ENCODE measurements at places on chromosomes 5 and 9.

GRCh38 chr5:145791866-145792265 is 43.3 kb downstream of the PRELID2 start:
- DNase-seq = no peak

DNA sequence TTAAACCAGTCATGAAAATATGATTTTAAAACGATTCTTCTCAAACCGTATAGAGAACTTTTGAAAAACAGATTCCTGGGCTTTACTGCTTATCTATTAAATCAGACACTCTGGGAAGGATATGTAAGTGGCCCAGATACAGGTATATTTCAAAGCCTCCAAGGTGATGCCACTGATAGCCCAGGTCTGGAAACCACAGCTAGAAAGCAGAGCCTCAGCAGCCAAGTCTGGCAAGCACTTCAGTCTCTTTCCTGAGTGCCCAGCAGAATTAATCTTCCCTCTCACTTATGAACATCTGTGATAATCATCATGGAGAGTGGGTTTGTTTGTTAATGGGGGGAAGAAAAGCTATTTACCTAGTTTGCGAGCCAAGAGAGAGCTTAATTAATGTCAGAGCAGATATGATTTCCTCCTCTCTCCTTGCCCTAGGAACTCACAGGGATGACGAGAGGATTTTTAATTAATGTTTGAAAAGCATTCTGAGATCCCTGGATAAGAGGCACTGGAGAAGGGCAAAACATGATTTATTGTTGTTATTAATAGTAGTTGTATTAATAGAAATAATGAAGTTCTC is 368.4 kb downstream of the TLE1 start:
- no peak for DNase-seq

- DNase-seq = no peak
These were observed 133.2 kb downstream of the ERCC6L2 start for GRCh38 chr9:96008502-96009222.

- DNase-seq = no peak
These were observed 21.1 kb upstream of the CDKN2AIPNL start for GRCh38 chr5:134432677-134433359.

DNA sequence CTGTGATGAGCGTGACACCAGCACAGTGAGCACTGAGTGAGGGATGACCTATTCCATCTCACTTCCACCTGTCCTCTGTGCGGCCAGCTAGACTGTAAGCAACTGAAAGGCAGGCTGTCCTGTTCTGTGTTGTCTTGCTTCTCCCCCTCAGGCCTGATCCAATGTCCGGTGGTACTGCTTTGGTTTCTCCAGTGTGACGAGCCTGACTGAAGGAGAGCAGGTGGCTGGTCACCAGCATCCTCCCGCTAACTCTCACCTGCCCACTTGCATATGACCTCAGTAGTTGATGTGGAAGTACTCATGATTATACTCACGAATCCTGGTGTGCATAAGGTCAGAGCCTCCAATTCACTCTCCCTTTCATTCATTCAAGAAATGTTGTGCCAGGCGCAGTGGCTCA is 2.4 kb upstream of the SLC27A4 start:
- DNase-seq = no peak

DNA sequence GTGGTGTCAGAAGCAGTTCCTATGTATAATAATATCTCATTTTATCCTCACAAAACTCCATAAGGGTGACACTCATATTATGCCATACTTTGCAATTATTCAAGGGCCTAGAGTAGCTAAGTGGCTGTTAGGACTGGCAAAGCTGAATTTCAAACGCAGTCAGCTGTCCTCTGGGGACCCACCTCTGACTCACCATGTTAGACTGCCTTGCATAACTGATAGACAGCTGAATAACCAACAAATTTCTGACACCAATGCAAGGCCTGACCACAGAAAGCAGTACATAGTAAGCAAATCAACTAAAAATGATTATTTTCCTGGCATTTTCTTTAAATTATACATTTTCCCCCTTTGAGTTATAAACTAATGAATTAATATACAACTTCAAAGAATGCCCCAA is 251.6 kb upstream of the PTGER4 start:
- DNase-seq = no peak

DNA sequence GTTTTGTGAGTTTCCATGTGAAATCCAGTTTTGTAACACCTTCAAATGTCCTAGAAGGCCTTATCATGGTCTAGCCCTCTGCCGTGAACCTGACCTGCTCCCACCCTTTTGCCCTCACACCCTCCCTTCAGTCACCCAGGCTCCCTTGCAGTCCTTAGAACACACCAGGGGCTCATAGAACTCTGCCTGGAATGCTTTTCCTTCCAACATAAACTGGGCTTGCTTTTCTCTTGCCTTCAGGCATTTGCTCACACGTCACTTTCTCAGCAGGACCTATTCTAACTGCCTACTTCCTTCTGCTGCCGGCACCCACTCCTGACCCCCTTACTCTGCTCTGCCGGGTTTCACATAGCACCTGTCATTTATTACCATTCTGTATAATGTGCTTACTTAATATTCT is 111.9 kb downstream of the PDE8B start:
- DNase-seq = no peak

GRCh38 chr9:113712053-113712452 is 164.1 kb upstream of the ZNF618 start:
- no peak for DNase-seq

DNA sequence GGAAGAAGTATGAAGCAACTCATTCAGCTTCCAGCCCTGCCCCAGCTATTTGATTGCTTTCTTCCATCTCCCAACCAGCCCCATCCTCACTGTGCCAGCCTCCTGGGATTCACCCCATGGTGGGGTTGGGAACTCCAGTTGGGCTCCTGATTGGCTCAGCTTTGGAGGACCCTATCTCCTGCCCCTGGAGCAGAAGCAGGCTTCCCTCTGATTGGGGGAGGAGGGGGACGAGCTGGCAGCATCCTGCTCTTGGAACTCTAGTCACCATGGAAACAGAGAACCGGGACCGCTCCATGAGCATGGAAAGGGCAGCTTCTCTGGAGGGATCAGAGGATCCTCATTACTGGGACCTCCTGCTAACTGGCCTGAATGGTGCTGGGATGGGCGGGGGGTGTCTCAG is 2.6 kb downstream of the SLC6A7 start:
- no peak for DNase-seq

- no peak for DNase-seq
These were observed 96.2 kb downstream of the RXRA start for GRCh38 chr9:134422301-134423090.

GRCh38 chr5:144151026-144151425 is 19.4 kb downstream of the YIPF5 start:
- DNase-seq = no peak

DNA sequence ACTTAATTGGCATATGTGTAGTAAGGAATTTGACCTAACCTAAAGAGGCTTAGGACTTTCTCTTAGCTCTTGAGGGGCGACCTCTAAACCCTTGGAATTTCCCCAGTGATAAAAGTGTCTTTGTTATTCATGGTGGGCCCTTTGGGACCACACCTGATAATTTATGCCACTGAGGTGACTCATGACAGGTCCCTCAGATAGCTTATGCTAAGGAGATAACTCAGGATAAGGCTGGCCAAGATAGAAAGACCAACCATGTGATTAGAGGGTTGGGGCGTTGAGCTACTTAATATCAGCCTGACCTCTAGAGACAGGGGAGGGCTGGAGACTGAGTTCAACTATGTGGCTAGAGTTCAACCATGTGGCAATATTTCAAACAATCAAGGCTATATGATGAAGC is 218.1 kb downstream of the AP3B1 start:
- no peak for DNase-seq

- no peak for DNase-seq
These were observed at the start of gene SEMA4D for GRCh38 chr9:89497978-89498851. Gene SEMA4D (minus strand): TSS chr9:89498113. CDS start chr9:89405456, 92,657 bp downstream.

GRCh38 chr5:1312206-1312605 is 17.3 kb upstream of the TERT start:
- DNase-seq = no peak

GRCh38 chr5:169862391-169862811 is 117.9 kb downstream of the INSYN2B start:
- DNase-seq = no peak

DNA sequence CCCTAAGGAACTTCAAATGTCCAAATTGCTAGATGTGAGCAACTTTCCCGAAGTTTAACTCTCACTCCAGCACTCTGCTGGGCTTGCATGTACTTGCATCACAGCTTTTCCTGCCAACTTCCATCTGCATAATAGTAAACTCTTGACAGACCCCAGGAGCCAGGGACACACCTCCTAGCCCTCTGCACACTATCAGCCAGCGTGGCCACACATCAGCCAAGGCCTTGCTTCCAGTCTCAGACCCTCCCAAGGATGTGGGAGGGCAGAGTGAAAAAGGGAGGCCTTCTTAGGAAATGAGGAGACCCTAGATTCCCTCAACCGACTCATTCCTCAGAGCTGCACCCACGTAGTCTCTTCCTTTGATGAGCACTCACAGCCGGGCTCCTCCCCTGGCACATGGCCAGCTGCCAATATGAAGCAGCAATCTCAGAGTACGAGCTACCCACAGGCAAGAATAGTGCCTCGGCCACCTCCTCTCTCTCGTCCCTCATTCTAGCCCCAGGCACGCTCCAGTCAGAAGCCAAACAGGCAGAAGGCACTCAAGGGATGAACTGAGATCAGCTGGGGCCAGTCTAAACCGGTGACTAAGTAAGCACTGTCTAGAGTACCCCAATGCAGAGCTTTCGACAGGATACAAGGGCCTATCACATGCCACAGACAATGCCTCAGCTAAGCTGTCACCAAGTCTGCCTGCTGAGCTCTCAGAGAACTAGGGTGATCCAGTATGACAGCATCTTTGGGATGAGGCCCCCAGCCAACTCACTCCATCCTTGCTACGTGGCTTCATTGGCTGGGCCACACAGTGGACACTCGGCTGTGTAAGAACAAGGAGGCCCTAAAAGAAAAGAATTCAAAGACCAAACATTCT is 2.3 kb downstream of the P4HA2 start:
- DNase-seq = peak; percentile 19

- DNase-seq = no peak
These were observed 808.1 kb downstream of the EFNA5 start for GRCh38 chr5:106862450-106863193.

DNA sequence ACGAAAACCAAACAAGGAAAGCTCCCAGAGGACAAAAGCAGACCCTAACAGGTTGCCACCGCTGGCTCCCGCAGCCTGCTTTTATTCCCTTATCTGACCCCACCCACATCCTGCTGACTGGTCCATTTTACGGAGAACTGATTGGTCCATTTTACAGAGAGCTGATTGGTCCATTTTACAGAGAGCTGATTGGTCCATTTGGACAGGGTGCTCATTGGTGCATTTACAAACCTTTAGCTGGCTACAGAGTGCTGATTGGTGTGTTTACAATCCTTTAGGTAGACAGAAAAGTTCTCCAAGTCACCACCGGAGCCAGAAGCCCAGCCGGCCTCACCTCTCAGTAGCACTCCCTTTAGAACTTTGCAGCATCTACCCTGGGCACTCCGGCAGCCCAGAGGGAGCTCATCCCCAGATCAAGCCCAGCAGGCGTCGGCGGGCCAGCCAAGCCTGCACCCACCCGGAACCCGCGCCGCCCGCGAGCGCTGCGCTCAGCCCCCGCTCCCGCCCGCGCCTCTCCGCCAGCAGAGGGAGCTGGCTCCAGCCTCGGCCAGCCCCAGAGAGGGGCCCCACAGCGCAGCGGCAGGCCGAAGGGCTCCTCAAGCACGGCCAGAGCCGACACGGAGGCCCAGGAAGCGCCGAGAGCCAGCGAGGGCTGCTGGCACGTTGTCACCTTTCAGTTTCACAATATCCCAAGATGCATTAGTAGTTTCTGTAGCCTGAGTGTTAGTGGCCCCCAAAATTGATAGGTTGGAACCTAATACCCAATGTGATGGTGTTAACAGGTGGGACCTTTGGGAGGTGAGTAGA is 35.3 kb upstream of the CLPTM1L start:
- peak; percentile 10 for DNase-seq

- DNase-seq = no peak
These were observed 1.4 kb upstream of the GABRB2 start for GRCh38 chr5:161547738-161548486.

- peak; percentile 32 for DNase-seq
These were observed 157.1 kb downstream of the ARRDC3 start for GRCh38 chr5:91225848-91226686.

DNA sequence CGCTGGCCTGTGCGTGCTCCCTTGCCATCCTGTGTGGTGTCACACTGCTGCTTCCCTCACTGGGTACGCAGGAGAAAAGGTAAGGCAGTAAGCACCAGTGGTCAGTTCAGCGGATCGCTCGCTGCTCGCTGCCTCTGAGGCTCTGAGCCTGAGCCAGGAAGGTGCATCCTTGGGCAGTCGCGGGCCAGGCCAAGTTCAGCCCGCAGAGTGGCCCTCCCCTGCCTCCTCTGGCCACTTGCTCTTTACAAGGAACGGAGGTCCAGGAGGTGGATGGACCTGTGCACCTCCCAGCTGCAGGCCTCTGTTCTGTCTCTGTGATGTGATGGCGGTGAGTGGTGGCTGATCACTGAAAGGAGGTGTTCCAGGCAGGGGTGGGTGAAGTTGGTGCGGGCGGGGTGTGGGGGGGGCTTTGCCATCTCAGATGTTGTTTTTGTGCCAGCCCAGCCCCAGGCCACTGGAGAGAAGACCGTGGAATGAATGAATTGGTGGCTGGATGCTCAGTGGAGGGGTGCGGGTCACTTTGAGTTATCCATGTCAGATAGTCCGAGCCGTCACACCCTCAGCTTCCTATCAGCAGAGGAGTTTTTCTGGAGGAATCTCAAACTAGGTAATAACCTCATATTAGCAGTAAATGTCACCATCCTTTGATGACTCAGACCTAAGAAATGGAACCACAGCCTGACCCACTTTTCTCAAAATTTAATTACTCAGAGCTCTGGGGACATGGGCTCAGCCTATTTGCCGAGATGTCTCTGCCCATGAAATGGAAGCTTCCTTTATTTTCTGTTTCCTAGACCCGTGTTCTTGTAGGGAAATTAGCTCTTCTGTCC is 7.3 kb downstream of the COL5A1 start:
- DNase-seq = no peak

GRCh38 chr5:92580814-92581213 is 1000.2 kb downstream of the NR2F1-AS1 start:
- DNase-seq = no peak

GRCh38 chr5:134813407-134813806 is 32.4 kb upstream of the C5orf24 start:
- no peak for DNase-seq

DNA sequence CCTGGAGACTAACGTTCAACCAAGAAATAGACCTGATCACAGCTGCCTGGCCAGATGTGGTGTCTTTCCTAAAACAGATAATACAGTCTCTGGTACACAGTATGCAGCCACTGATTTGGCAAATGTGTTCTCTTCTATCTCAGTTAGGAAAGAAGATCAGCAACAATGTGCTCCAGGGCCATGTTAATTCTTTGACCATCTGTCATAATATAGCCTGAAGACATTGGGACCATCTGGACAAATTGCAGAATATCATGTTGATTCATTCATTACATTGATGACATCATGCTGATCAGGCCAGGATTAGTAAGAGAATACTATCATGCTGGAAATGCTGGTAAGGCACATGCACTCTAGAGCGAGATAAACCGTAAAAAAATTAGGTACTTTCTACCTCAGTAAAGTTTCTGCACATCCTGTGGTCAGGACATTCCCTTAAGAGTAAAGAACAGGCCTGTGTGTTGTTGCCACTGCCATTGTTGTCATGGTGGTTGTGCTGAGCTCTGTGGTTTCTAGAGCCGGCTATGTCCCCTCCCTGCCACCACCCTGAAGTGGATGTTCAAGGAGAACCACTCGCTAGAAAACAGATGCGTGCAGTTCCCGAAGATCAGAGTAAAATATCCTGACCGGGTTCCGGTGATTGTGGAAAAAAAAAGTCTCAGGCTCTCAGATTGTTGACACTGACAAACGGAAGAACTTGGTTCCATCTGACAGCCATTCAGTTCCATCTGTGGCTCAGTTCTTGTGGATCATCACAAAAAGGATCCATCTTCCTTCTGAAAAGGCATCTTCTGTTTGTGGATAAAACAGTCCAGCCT is 6.4 kb upstream of the JMY start:
- no peak for DNase-seq

GRCh38 chr5:114411380-114411931 is 49.6 kb downstream of the KCNN2 start:
- no peak for DNase-seq

Data from stimulated activated CD8-positive, alpha-beta memory T cell treated with anti-CD3 and anti-CD28 coated beads, Interleukin-15, amount 100 ng/mL, for 4 hours (primary cell).